Stimulated activated CD4-positive, alpha-beta T cell treated with anti-CD3 and anti-CD28 coated beads, TNF-alpha, amount 100 ng/mL, for 4 hours (primary cell): ENCODE measurements at places on chromosomes 11 and 22.

GRCh38 chr11:134667505-134667904 is 255.5 kb upstream of the B3GAT1 start:
- no peak for DNase-seq

GRCh38 chr22:39353346-39353745 is 3.6 kb downstream of the SYNGR1 start:
- no peak for DNase-seq

- DNase-seq: no peak
Measured at GRCh38 chr11:95076981-95077380, 10.3 kb downstream of the SRSF8 start.

DNA sequence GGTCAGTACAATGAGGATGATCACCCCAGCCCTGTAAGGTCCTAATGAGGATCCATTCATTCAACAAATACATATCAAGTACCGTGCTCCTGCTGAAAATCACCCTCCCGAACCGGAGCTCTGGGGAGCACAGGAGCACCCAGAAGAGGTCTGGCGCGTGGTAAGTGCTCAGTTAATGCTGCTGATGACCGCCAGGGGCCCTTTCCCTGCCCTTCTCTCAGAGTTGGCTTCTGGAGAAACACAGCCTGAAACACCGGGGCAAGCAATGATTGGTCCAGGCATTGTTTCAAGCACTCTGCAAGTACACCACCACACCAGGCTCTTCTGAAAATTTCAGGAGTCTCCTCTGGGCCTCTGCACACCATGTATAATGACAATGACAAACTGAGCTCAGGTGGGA is 3.8 kb upstream of the CCDC86 start:
- no peak for DNase-seq

DNA sequence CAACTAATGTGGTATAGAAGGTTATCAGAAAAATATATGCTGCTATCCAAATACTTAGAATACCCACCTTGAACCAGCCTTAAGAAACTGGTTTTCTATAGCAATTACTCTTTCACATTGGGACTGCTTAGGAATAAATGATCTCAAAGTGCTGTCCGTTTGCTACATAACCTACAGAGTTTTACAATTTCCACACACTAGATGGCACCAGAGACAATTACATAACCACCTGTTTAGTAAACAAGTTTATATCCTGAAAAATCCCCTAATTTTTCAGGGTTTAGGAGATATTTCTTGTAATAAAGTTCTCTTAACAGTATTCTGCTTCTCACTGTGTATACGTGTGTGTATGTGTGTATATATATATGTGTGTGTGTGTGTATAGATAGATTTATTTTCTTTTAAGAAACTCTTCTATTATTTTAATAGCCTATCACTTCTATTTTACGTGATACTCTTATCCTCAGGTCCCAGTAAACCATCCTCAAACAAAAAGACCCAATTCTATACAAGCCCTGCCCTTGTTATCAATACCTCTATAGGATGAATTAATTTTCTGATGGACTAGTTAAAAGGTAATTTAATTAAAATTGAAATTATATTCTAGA is 6.7 kb upstream of the OR5I1 start:
- DNase-seq: no peak

DNA sequence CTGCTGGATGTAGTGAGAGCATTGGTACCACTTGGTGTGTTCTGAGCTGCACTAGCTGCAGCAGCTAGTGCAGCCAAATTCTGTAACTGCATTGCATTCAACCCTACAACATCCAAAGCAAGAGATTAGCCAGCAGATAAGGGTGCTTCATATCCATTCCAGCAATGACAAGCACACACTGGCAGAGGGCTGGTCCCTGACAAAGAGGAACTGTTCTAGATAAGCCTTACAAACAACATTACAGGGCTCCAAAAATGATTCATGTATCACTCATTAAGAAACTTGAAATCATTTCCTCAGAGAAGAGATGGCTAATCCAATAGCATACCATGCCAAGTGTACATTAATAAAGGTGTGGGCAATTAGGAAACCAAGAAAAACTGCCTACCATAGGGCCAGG is 28.4 kb upstream of the RAPSN start:
- DNase-seq: no peak

GRCh38 chr22:22856364-22856763 is 31.3 kb upstream of the IGLL5 start:
- no peak for DNase-seq

DNA sequence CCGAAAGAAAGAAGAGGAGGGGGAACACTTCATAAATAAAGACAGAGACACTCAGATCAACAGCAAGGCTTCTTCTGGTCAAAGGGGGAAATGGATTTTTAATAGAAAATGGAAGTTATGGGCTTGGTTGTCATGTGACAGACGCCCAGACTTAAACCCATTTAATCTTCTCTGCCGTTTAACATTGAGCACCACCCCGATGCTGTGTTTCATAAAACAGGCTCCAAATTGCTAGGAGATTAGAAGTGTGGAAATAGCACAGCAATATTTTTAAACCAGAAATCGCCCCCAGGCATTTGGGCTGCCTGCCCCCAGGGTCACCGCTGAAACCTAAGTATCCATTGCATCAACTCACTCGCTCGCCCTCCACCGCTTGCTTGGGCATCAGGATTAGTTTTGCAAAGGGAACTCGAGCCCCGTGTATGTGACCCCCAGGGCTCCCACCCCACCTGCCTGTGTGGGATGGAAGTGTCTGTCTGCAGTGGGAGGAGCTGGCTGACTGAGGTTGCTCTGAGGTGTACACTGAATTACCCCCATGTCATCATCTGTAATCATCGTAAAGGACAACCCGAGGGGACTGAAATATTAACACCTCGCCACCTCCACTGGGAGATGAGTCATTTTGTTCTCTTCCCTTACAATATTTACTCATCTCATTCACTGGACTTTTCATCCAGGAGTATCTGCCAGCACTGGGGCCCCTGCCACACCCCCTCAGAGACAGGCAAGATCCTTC is 10.7 kb downstream of the DSCAML1 start:
- no peak for DNase-seq

DNA sequence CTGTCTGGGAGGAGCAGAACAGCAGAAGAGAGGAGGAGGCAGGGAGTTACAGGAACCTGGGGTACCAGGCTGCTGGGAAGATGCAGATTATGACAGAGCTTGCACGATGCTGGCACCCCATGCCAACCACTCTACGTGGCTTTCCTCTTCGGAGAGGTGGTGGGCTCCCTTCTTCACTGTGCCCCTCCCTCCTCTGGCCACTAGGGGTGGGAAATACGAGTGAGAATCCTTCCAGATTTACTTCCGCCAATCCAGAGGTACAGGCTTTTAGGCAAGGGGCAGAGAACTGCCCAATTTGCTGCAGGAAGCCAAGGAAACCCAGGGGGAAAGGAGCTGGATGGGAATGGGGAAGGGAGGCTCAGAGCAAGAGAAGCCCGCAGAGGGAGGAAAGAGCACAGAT is 12.3 kb downstream of the HYOU1 start:
- DNase-seq: no peak

DNA sequence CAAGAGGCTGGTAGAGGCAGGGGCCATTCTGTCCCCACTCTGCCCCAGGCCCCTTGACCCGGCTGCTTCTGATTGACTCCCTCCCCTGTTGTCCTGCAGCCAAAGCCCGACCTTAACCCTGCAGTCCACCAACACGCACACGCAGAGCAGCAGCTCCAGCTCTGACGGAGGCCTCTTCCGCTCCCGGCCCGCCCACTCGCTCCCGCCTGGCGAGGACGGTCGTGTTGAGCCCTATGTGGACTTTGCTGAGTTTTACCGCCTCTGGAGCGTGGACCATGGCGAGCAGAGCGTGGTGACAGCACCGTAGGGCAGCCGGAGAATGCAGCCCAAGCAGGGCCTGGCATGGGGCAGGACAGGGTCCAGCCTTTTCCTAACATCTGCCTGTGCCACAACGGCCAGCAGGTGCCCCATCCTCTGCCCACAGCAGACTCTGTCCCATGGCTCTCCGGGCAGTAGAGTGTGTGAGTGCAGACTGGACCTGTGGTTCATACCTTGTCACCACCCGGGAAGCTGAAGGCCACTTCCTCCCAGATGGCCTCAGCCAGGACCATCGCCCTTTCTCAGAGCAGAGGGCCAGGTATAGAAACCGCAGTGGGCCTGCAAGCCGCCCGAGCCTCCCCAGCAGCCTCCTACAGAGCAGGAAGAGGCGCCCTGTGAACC is 26.8 kb upstream of the MGAT3 start:
- no peak for DNase-seq

- DNase-seq: peak; percentile 2
Measured at GRCh38 chr22:36775586-36775963, 344 bp downstream of the IFT27 start.

DNA sequence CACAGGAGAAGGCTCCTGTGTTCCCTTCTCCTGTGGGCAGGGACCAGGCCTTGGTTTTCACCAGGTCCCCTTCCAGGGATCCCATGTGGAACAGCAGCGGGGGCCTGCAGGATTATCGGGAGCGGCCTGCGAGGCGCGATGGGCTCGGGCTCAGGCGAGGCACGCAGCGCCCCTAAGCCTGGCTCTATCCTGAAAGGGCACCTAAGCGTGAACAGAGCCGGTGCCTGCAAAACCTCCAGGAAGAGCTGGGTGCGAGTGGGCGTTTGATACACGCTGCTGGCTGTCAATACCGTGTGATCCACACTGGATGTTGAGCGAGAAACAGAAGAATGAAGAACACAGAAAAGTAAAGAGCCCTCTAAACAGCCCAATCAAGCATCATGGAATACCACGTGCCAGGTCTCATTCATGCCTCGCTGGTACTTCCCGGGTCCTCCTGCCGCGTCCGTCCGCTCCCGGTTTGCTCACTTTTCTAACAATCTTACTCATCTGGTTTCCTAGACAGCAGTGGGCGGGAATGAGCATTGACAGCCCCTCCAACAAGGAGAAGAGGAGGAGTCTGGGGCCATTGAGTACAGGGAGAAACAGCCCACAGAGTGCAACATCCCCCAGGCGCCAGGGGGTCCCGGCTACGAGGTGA is 12.5 kb downstream of the OSBPL5 start:
- no peak for DNase-seq

- no peak for DNase-seq
Measured at GRCh38 chr22:31681349-31682345, 19.6 kb upstream of the PISD start.

GRCh38 chr11:109363682-109364081 is 58.3 kb upstream of the C11orf87 start:
- no peak for DNase-seq

- no peak for DNase-seq
Measured at GRCh38 chr11:122791836-122792235, 46.5 kb upstream of the CRTAM start.

- DNase-seq: no peak
Measured at GRCh38 chr22:17846326-17846992, 72.2 kb upstream of the BID start.

- no peak for DNase-seq
Measured at GRCh38 chr22:49274754-49275380, 552.8 kb downstream of the BRD1 start.

- no peak for DNase-seq
Measured at GRCh38 chr11:77377734-77378133, 76.2 kb upstream of the GDPD4 start.

- no peak for DNase-seq
Measured at GRCh38 chr22:43652845-43653244, 159.3 kb downstream of the EFCAB6 start.

DNA sequence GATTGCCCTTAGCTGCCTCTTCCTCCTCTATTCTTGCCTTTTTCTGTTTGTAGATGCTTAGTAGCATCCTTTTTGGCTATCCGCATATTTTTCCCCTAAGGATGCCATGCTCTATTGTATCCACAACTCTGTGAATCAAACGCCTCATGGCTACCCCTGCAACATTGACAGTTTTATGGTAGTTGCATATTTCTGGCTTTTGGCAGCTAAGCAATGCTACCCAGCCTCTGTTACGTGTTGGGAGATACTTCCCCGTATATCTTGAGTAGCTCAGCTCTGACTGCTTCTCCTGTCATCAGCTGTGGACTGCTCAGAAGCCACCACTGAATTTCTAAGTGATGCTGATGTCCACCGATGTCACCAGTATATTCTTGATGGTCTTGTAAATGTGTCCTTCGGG is 15.1 kb upstream of the SLC3A2 start:
- no peak for DNase-seq

DNA sequence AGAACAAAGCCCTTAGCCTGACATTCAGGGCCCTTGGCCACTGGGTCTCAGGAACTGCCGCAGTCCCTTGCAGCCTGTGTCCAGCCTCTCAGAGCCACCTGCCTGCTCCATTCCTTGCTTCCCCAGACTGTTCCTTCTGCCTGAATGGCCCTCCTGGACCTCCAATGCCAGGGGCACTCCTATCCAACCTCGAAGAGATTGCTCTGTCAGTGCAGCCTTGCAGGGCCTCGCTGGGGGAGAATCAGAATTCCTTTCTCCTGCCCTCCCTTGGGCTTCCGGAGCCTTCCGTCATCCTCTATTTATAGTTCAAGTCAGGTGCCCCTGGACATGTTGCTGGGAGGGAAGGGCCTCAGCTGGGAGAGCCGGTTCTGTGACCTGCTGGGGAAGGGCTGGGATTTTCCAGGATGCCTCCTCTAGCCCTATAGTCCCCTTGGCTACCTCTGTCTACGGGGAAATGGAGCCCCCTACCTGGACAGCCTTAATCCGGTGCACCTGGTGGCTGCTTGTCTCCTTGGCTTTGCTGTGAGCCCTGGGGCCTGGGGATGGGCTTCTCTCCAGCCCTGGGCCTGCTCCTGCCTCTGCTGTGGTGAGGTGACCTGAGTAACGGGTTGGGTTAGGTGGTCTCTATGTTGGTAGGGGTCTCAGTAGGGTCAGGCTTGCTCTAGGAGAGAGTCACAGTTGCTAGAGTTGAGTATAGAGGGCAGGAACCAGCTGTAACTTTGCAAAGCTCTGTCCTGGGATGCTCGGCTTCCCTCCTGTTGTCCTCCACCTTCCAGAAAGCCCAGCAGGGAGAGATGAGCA is 45.9 kb upstream of the SYT7 start:
- DNase-seq: no peak

GRCh38 chr11:61593151-61593550 is 12.3 kb upstream of the SYT7 start:
- DNase-seq: no peak

GRCh38 chr22:20636075-20636812 is 128.8 kb downstream of the MED15 start:
- DNase-seq: no peak

DNA sequence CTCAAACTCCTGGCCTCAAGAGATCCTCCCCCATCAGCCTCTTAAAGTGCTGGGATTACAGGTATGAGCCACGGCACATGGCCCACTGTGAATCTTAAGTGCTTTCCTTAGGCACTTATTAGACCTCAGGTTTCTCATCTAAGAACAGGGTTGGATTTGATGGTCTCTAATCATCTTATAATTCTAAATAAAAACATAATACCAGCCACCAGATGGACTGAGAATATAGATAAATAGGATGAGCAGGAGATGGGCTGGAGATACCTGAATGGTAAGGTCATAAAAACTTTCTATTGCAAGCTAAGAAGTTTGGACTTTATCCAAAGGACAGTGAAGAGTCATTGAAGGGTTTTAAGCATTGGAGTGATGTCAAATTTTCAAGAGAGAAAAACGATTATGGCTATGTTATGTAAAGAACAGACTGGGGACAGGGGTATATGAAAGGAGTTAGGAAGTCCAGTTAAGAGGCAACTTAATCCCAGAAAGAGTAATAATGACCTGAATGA is 85.2 kb downstream of the RELT start:
- DNase-seq: no peak
